ENCODE measurements at places on chromosomes 1 and 21.

- DNase-seq: no peak
These were observed 11.3 kb downstream of the ARHGEF11 start for GRCh38 chr1:157034137-157034800.

GRCh38 chr1:2462819-2463218 is 13.3 kb upstream of the PLCH2 start:
- no peak for DNase-seq

DNA sequence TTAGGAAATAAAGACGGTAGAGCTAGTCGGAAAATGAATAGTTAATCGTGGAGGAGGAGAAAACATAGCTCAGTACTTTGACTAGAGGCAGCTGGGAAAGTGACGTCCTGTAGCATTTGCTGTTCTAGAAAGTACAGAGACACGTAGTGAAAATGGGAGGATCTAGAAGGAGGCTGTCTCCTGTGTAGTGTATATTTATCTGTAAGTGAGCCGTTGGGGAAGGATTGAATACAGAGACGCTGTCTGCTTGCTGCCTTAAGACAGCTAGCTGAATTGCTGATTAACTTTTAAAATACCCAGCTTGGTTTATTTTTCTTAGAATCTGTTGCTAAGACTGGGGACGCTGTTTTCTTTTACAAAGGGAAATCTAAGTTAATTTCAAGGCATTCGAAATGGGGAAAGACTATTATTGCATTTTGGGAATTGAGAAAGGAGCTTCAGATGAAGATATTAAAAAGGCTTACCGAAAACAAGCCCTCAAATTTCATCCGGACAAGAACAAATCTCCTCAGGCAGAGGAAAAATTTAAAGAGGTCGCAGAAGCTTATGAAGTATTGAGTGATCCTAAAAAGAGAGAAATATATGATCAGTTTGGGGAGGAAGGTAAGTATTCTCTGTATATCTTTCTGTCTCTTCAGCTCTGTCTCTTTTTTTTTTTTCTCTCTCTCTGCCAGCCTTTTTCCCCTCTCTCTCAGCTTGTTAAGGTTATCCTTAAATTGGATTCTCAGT is at the start of gene DNAJB4:
TSS of gene DNAJB4 (plus strand) at position 221 of the 729 bp plus-strand sequence. CDS start at position 393, 172 bp downstream.
- DNase-seq: peak; percentile 80

- DNase-seq: peak; percentile 23
These were observed 94.8 kb upstream of the SGIP1 start for GRCh38 chr1:66439031-66439740.

- DNase-seq: peak; percentile 76
These were observed at the start of gene LHX4 for GRCh38 chr1:180229483-180230415. Gene LHX4 (plus strand): TSS chr1:180230264. CDS start chr1:180230530, 266 bp downstream.

- no peak for DNase-seq
These were observed 1.0 kb downstream of the DNAJB4 start for GRCh38 chr1:78005755-78006154.

- DNase-seq: no peak
These were observed 3.4 kb downstream of the LACTBL1 start for GRCh38 chr1:22969304-22969709.

DNA sequence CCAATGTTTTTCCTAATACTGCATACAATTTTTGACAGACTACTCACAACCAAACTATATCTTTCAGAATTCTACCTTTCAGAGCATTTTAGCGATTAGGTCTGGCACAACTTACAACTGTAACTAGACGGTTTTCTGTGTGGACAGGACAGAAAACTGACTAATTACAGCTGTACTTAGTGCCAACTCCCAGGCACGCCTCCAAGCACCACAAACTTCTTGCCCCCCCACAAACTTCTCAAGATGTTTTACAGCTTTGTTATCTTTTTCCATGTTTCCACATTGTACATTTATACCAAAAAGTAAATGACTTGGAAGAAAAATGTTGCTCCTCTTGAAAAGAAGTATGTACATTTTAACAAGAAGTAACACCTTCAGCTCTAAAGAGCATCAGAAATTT is 13.8 kb downstream of the LYST start:
- no peak for DNase-seq

DNA sequence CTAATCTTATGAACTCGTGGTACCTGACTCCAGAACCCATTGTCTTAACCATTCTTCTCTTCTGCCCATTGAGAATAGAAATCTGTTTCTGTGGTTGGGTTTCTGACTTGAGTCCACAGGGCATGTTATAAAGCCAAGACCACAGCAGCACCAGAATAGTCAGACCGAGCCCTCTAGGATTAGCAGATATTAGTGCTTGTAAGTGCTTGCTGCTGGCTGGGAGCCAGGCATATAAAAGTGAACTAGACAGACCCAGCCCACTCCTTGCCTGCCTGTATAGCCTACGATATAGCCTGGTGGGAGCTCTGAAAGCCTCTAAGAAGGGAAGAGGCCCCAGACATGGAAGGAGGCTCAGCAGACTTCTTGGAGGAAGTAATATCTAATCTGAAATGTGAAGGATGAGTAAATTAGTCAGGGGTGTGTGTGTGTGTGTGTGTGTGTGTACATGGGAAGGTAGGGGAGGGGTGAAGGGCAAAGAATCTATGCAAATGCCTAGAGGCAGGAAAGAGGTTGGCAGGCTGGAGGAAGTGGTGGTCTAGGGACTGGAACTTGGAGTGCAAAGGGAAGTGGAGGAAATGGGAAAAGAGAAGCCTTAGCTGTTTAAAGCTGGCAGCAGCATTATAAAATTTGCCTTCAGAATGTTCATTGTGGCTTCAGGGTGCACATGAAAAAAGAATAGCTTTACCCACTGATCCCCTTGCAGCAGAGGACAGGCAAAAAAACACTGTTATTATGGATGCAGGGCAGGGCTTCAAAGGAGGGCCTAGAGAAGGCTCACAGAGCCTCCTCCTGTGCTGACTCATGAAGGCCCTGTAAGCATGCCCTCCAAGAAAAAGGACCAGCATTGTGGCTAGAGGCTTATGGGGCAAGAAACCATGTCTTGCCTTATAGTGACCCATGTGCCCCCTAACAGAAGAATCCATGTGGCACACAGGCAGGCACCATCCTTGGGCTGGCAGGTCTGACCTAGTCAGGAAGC is 169.2 kb downstream of the LMX1A start:
- no peak for DNase-seq

DNA sequence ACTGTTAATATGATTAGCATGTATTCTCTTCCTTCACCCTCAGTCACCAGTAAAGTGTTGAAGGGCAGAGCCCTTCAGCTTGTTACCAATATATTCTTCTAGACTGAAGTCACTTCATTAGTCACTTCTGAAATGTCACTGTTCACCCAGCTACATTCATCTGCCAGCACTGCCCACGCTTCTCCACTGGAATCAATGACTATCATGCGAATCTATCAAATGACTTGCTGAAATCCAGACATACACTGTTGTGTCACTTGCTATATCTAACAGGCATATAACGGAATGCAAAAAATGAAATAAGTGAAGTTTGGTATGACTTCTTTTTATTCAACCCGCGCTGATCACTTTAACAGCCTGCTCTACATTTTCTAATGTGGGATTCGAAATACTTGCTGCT is 16.1 kb downstream of the FH start:
- DNase-seq: no peak

- DNase-seq: no peak
These were observed 185.9 kb downstream of the GREM2 start for GRCh38 chr1:240426051-240426450.

- no peak for DNase-seq
These were observed 29.1 kb downstream of the KNCN start for GRCh38 chr1:46522184-46522968.

GRCh38 chr1:75203415-75204277 is 69.5 kb downstream of the LHX8 start:
- peak; percentile 26 for DNase-seq

DNA sequence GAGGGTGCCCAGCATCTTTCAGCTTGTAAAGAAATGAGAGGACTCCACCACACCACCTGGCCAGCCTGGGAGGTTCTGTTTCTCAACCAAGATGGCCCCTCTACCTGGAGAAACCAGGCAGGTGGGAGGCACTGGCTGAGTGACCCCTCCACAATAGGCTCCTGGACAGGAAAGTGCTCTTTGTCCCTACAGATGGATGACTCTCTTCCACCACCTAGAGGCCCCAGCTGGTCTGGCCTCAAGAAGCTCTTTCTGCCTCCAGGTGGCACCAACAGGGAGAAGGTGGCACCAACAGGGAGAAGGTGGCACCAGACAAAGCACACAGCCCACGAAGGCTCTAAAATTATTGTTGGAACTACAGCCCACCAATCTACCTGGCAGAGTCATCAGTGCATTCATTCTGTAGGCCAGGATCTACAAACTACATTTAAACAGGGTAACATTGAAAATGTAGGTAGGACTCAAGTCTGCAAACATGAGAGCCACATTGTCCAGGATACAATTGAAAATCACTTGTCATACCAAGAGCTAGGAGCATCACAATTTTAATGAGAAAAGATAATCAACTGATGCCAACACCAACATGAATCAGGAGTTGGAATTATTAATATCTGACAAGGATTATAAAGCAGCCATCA is 14.4 kb downstream of the TMPRSS3 start:
- no peak for DNase-seq

- DNase-seq: no peak
These were observed 44.7 kb upstream of the FMO2 start for GRCh38 chr1:171140401-171140800.

DNA sequence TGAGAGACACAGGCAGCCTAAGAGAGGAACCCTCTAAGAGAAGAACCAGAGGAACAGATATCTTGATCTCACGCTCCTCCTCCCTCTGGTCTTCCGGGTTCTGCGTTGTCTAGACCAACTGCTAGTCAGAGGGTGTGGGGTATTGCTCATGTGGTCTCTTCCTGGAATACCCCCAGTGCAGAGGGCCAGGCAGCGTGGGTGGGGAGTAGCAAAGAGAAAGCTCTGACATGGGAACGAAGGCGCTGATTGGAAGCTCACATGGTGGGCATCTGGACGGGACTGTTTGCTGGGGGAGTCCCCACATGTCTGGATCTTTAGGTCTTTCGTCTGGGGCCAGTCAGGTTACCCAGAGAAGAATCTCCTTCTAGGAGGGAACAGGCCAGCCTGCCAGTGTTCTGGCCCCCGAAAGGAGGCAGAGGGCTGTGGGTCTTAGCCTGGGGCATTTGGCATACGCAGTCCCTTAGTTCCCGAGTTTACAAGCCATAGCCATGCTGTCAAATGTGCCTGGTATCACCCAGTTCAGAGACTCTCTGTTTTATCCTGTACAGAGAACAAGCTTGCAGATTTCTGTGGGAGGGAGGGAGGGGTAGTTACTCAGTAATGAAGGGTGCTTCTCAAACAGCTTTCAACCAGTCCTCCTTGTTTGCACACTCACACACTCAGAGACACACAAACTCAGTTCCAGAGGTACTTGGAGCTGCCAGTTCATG is 18.3 kb upstream of the IL6R start:
- DNase-seq: no peak

GRCh38 chr1:230136453-230137336 is 69.7 kb downstream of the GALNT2 start:
- DNase-seq: no peak

- DNase-seq: no peak
These were observed 16.9 kb upstream of the PWP2 start for GRCh38 chr21:44090325-44090724.
